ENCODE measurements at places on chromosomes 12 and 14.
A peak's percentile ranks its signal among the peaks of the same experiment; 100 is the strongest.

DNA sequence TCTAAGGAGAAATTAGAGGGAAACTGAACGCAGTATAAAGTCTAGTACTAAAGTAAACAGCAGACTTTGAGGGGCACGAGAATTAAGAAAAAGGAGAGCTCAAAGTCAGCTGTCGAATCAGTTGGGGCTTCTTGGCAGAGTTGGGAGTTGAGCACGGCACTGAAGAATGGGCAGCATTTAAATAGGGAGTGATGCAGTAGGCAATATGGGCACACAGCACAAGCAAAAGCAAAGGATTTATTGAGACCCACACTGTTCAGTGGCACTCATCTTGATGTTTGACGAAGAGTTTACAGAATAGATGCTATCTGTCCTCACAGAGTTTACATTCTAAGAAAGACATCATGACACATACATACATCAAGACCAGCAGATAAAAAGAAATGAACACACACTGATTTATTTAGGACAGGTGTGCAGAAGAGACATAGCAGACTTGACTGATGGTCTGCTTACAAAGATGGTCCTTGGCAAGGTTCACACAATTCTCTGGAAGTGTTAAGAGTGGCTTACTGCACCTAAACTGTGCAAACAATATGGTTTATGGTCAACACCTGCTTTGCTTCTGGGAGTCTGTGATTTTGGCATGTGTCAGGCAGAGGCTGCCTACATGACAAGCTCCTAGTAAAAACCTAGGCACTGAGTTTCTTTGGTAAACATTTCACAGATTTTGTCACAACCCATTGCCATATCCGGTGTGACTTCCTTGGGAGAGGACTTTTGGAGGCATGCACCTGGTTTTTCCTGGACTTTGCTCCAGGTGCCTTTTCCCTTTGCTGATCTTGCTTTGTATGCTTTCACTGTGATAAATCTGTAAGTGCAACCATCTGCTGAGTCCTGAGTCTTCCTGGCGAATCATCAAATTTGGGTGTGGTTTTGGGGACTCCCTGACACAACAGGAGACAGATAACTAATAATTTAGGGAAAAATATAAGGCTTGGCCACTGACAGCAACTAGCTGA, 26.3 kb downstream of the ALKBH1 start:
- no peak for DNase-seq

- no peak for DNase-seq
Measured at GRCh38 chr12:19142499-19142898, 13.0 kb downstream of the PLEKHA5 start.

GRCh38 chr12:78088391-78088832, 257.7 kb downstream of the NAV3 start:
- no peak for DNase-seq

DNA sequence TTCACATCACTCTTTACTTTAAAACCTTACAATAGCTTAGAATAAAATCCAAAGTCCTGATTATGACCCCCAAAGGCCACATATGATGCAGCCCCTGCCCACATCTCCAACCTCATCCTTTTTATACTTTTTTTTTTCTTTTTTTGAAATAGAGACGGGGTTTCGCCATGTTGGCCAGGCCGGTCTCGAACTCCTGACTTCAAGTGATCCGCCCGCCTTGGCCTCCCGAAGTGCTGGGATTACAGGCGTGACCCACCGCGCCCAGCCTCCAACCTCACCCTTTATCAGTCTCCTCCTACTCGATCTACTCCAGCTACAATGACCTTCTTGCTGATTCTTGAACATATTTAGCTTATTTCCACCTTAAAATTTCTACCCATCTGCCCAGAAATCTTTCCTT, 1.2 kb upstream of the MAPKAPK5 start:
- DNase-seq: no peak

- peak; percentile 82 for DNase-seq
Measured at GRCh38 chr14:35385042-35385839, 19.3 kb downstream of the NFKBIA start.

DNA sequence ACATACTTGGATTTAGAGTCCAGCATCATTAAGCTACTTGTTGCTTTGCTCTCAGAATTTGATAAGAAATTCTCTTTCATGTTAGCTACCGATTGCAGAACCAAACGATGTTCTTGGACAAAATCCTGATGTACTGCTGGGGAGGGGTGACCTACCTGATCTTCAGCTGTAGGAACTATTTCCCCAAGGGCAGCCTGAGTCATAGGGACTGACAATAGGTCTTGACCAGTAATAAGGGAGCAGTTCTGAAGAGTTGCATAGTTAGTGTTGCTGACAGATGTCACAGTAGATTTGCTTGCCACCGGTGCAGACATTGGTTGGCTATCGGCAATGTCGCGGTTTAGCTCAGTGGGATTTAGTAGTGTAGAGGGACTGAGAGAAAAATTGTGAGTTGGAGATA, 10.6 kb downstream of the SIX4 start:
- no peak for DNase-seq

GRCh38 chr12:53476769-53477209, 22.5 kb downstream of the MAP3K12 start:
- DNase-seq: no peak

Data from ovary (tissue), 10 donors.